Sigmoid colon (tissue), 7 donors: ENCODE measurements at places on chromosomes 7 and 10. TPM values are rescaled to one million over a fixed set of nuclear protein-coding genes. Genes with fewer than 3 reads are reported as not detected.

Gene AMPH
- total RNA-seq, result 26.2 TPM

GRCh38 chr10:62911210-62911963, 95.2 kb upstream of the EGR2 start:
- no peak for DNase-seq

Gene ALOX5
- total RNA-seq, result 23.2 TPM

Gene MYO1G
- 1.1 TPM for total RNA-seq
